Myocyte (in vitro differentiated cells): ENCODE measurements at places on chromosomes 11 and 22.
A peak's percentile ranks its signal among the peaks of the same experiment; 100 is the strongest.

GRCh38 chr11:68040101-68040956, 1.5 kb downstream of the TCIRG1 start:
- DNase-seq = peak; percentile 26

- no peak for DNase-seq
These were observed 11.4 kb downstream of the TTLL8 start for GRCh38 chr22:50046481-50047245.

GRCh38 chr11:7473717-7474116, 11.6 kb upstream of the OLFML1 start:
- no peak for DNase-seq

DNA sequence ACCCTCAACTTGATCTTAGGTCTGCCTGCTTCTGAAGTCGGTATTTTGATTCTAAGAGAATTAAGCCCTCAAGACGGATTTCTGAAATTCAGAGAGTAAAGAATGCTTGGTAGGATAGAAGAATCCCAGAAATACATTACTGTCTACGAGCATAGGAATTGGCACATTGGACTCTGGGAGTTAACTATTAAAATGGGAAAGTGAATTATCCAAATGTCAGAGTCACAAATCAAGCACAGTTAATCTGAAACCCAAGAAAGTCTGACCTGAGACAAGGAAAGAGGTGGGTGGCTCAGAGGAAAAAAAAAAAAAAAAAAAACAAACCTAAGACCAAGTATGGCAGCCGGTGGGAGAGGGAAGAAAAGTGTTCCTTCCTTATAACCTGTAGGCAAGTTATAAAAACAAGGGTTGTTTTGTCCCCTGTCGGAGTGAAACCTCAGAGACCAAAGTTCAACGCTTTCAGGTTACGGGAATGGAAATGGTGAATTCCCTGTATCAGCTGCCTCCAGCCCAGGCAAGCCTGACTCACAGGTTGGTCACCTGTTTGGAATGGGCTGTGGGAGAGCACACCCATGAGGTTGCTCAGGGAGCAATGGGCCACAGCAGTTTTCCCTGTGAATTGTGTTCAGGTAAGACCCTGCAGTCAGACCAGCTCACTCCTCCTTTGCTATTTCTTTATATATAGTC, 139.0 kb downstream of the ETS1 start:
- DNase-seq = no peak

- no peak for DNase-seq
These were observed 24.7 kb upstream of the SOX6 start for GRCh38 chr11:16380941-16381568.
